ENCODE measurements at places on chromosomes 7 and 10.

DNA sequence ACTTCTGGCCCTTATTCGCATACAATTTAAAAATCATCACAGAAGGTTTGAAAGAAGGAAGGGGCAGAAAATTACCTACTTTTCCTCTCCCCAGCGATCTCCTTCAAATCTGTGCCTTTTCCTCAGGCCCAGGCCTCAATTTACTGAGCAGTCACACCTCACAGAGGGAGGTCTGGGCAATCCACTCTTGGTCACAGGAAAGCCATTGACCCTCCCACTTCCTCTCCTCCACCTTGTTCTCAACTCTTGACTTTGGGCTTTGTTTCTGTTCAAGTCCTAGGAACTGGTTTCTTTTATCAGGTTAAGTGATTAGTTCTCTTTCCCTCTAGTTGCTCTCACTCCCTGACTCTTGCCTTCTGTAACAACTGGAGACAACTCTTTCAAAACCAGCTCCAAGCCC is 37.0 kb upstream of the ATRNL1 start:
- no peak for DNase-seq

- DNase-seq = no peak
These were observed 8.2 kb downstream of the TRA2A start for GRCh38 chr7:23523486-23524075.

DNA sequence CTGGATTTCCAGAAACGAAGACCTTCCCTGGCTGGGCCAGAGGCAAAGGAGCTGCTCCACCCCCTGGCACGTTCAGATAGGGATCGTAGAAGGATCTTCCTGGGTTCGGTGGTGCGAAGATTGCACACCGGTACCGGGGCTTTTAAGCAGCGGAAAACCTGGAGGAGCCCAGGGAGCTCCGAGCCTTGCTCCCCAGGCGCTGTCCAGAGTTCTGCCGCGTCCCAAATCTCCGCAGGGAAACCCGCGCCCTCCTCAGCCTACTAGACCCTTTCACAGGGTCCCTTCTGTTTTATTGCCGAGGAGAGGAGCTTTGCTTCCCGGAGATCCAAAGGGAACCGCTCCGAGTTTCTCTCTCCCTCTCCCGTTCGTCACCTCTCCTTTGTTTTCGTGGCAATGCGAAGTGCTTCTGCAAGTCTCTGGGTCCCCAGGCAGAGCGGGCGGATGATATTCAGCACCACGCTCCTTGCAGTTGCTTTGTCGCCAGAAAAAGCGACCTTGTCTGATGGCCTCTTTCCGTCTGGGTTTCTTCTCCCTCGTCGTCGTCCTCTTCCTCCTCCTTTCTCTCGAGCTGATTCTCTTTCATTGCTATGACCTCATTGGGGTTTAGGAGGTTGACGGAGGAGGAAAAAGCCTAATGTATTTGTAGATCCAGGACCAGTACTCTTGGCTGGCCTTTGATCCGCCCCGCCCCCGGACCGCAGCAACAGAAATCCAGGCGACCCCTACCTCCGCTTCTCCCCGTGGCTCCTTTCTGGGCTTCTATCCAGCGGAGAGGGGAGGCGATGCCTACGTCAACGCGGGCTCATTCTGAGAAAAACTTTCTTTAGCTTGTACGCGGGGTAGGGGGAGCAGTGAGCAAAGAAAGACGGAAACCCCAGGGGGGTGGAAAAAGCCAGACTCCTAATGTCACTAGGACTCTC is at the start of gene TMEM196:
TMEM196 (minus strand) TSS at position 777 of the 920 bp plus-strand sequence. CDS start 921 bp downstream, outside the sequence.
- no peak for DNase-seq

- DNase-seq = no peak
These were observed 96.7 kb upstream of the IKZF1 start for GRCh38 chr7:50207686-50208255.

DNA sequence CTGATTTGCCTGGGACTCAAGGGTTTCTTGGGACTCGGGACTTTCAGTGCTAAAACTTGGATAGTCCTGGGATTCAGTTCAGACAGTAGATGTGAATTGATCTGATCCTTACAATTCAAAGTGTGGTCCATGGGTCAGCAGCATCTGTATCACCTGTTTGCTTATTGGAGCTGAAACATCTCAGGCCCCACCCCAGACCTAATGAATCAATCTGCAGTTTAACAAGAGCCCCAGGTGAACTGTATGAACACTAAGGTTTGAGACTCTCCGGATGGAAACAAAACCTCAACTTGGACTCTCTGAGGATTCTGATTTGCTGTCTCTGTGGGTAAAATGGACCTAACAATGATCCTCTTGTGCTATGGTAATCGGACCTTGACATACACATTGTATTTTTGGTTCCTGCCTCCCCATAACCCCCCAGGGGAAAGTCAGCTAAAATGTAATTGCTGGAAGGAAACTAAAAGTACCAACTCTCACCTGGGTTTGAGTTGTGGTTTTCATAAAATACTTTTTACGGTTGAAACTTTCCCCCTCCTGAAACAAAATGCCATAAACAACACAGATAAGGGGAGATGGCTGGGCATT is 11.7 kb downstream of the CYP26A1 start:
- DNase-seq = no peak

GRCh38 chr10:96834120-96834519 is 2.0 kb downstream of the LCOR start:
- DNase-seq = no peak

GRCh38 chr7:39341083-39341482 is 225.1 kb upstream of the YAE1 start:
- no peak for DNase-seq

DNA sequence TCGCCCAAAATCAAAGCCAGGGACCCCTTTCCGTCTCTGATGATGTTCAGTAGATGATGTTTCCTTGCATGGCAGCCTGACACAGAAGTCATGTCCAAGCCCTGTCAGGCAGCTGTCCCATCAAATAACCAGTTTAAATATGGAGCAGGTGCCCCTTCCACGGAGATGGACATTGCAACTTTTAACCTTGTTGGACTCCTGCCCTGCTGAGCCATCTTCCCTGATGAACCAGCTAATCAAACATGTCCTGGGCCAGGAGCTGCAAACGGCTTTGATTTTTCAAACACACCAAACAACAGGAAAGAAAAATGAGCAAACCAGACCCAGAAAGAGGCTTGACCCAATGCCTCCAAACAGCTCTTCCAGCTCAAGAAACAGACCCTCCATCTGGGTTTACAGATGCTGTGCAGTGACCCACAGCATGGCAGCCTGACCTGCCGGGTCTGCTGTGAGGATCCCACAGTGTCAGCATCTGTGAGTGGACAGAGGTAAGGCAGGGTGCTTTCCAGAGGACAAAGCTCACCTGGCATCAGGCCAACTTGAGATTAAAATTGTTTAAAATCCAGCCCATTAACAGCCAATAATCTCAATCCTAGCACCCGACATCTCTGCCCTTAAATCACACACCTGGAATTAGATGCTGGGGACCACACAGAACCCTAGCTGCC is 372.6 kb downstream of the GRID1 start:
- no peak for DNase-seq

- DNase-seq = no peak
These were observed 182.2 kb upstream of the FZD1 start for GRCh38 chr7:91082038-91082437.

DNA sequence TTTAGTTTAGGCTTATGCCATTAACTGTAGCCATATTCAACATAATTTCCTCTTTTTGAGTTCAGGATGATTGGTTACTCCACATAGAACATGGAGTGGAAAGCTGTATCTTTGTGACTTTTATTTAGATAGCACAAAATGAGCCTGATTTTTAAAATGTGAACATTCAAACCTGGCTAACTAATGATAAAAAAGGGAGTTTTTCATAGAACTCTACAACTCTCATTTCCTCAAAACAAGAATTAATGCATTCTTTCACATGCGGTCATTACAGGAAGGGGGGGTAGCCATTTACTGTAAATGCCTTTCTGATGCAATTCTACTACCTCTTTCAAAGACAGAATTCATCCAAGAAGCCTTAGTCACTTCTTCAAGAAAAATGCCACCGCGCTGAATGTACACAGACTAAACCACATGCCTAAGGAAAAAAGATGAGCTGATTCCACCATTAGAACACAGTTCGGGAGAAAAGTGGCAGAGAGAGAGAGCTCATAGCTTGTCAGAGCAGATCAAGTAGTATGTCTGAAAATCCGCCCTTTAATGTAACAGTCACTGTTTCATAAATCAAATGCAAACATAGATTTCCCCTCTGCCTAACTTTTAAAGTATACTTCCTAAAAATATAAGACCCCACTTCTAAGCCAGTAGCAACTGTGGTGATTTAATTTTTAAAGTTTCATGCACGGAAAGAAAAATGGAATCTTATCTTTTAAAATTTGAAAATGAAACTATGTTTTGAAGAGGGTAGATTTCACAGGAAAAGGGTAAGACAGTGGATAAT is 226.4 kb upstream of the KLF14 start:
- DNase-seq = no peak

GRCh38 chr7:142876991-142877910 is 8.3 kb downstream of the TRPV6 start:
- DNase-seq = no peak

- DNase-seq = no peak
These were observed 90.1 kb downstream of the PRLHR start for GRCh38 chr10:118505363-118505762.

GRCh38 chr7:123918309-123918708 is 6.7 kb upstream of the SPAM1 start:
- DNase-seq = no peak

- no peak for DNase-seq
These were observed 18.8 kb downstream of the PTTG1IP2 start for GRCh38 chr7:90488220-90488619.

All from activated naive CD4-positive, alpha-beta T cell (primary cell).